Smooth muscle cell of the pulmonary artery (primary cell): ENCODE measurements at places on chromosomes 2 and 18. TPM values are rescaled to one million over a fixed set of nuclear protein-coding genes. Genes with fewer than 3 reads are reported as not detected.

The NCKAP5 gene
- total RNA-seq = 0.76 and 5.7 TPM in 2 replicates

The LAPTM4A gene
- total RNA-seq = 123 and 175 TPM in 2 replicates

The ERICH2 gene
- total RNA-seq = 0.39 and 0.76 TPM in 2 replicates

The RAX gene
- total RNA-seq = not detected in 2 replicates

The CRYGD gene
- total RNA-seq = not detected in 2 replicates

The INPP5D gene
- total RNA-seq = 0.59 and 0.65 TPM in 2 replicates

The ANKRD30B gene
- total RNA-seq = 0.73 and 1.4 TPM in 2 replicates

The IL1B gene
- 2.6 and 11.9 TPM in 2 replicates for total RNA-seq

The AGFG1 gene
- total RNA-seq = 62.7 and 62.8 TPM in 2 replicates

The GRHL1 gene
- total RNA-seq = 0.20 and 0.33 TPM in 2 replicates

The ERLEC1 gene
- total RNA-seq = 130 and 174 TPM in 2 replicates
